ENCODE measurements at places on chromosomes 6 and 20.

DNA sequence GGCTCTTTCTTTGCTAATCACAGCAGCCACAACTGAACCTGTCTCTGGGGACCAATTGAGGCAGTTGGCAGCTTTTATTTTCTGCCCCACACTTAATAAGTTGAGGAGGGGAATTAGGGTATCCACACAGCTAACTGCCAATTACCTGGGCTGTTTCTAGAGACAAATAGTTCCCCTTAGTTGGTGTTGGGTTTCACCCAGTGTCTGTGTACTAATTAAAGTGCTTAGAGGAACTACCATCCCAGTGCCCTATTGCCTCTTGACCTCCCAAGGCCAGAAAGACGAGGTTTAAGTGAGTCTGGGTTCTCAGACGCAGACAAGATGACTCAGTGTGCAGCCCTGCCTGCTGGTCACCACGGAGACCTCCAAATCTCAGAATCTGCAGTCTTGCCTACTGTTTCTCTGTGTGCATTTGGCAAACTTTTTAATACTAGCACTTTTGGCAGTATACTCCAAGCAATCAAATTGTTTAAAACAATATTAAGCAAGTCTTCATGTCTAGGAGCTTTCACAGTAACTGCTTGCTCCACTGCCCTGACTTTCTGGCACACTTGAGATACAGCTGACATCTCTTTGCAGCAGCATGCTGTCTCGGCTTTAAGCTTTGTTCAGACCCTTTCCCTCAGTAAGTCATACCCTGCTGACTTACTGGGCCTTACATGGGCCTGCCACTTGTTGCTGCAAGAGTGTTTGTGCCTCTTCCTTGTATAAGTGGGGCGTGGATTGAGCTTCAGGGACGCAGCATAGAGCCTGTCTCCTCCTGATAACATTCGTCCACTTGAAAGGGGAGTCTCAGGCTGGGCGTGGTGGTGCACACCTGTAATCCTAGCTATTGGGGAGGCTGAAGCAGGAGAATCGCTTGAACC is 31.9 kb downstream of the STK35 start:
- DNase-seq: no peak

DNA sequence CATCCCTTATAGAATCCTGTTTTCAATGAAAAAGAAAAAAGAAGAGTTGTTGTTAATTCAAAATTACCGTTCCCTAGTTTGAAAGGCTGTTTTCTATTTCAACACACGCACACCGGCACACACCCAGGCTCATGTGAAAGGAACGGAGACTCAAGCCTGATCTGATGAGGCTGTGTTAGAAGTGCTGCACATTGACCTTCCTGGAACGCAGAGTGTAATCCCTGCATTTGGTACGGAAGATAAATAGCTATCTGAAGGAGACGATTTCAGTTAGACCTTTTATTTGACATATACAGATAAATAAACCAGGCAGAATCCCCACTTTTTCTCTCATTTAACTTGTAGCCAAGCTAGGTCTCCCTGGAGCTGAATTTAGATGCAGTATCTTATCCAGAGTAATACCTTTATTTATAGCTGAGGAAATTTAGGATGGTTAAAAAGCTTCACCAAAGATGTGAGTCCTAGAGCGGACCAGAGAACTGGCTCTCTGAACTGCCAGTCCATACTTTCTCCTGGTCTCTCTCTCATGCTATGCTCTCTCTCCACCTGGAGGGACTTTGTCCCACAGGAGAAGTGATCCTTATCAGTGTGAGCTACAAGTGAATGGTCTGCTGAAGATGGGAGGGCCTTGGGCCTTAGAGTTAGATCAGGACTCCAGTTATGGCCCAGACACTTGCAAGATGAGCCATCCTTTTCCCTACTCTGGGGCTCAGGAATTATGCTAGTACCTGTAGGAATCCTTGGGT is 30.6 kb downstream of the MAP3K4 start:
- no peak for DNase-seq

- no peak for DNase-seq
Observed at GRCh38 chr6:8705435-8706020, 270.2 kb upstream of the SLC35B3 start.

DNA sequence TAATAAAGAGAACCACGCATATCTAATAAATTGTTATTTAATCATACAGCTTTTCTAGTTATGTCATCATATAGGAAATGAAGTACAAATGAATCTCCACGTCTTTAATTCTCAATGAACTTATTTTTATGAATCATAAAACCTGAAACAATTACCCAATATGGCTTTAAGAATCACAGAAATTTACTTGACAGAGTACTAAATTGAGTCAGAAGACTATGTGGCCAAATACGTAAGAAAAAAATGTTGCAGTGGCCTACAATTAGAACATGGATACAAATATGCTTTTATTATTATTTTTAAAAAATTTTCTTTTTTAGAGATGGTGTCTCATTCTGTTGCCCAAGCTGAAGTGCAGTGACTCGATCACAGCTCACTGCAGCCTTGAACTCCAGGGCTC is 584.7 kb upstream of the SLC35B3 start:
- DNase-seq: no peak

All from smooth muscle cell of the brain vasculature (primary cell).